ENCODE measurements at places on chromosomes 2 and 18.

GRCh38 chr2:240567872-240568677 lies at the start of gene RNPEPL1:
Gene RNPEPL1 (plus strand): TSS chr2:240568484. CDS start chr2:240568587, 103 bp downstream.
- no peak within 1 kb of the TSS for H3K27ac ChIP-seq
- peaks cover 31% of the 10 kb centered on the region for H3K4me1 ChIP-seq
- peak; percentile 47 for DNase-seq

DNA sequence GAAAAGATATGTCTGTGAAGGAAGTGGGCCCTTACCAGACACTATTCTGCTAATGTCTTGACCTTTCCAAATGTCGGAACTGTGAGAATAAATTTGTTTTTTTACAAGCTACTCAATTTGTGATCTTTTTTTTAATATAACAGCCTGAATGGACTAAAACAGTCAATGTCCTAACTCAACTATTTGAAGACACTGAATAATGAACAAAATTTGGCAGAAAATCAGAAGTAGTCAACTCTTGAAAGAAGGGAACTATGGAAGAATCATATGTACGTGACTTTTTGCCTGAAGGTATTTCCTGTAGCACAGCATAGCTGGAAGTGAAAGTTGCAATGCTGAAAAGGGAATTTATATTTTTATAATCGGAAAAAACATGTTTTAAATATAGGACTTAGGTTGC lies 351.8 kb upstream of the TFPI start:
- DNase-seq: no peak
- H3K27ac ChIP-seq: no peak overlapping the region

DNA sequence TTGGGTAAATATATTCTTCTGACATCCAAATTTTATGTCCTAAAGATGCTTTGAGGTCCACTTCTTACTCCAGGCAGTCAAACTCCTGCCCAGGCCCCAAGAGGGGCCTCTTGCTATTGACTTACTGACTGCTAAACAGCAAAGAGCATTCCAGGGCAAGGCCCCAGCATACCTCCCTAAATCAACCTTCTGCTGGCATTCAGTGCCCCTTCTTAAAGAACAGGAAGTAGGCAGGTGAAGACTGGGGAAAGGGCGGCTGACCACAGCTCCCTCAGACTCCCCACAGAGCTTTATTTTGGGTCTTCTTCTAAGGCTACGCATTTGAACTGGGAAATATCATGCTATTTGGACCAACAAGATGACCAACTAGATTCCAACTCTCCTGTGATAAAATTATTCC lies 68.9 kb downstream of the USP40 start:
- peaks cover 44% of the 10 kb centered on the region for H3K36me3 ChIP-seq
- no peaks in the 10 kb centered on the region for H3K4me1 ChIP-seq
- H3K4me3 ChIP-seq: no peak overlapping the region
- DNase-seq: no peak
- no peaks in the 10 kb centered on the region for H3K27me3 ChIP-seq
- H3K27ac ChIP-seq: no peak overlapping the region

DNA sequence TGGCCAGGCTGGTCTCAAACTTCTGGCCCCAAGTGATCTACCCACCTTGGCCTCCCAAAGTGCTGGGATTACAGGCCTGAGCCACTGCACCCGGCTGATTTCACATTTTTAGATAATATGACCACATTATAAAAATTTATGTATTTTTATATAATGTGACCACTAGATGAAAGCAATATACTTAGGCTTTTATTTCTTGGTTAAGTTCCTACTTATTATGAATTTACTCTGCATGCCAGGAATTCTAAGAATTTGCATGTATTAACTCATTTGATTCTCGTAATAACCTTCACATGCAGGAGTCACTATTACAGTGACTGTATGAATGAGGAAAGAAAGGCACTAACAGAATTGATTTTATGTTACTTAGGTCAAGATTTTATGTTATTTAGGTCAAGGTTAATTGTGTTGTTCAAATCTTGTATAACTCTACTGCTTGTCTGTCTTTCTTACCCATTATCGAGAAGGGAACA lies 25.6 kb upstream of the CASP8 start:
- H3K4me3 ChIP-seq: no peak overlapping the region
- H3K27me3 ChIP-seq: no peaks in the 10 kb centered on the region
- peaks cover 8% of the 10 kb centered on the region for H3K4me1 ChIP-seq
- no peak overlapping the region for H3K27ac ChIP-seq

GRCh38 chr2:154497019-154497418 lies 201.5 kb upstream of the KCNJ3 start:
- H3K36me3 ChIP-seq: no peaks in the 10 kb centered on the region
- no peak overlapping the region for H3K27ac ChIP-seq
- H3K4me1 ChIP-seq: no peaks in the 10 kb centered on the region
- no peaks in the 10 kb centered on the region for H3K27me3 ChIP-seq
- no peak for DNase-seq
- no peak overlapping the region for H3K4me3 ChIP-seq
